Right renal cortex interstitium (tissue), 3 donors: ENCODE measurements at places on chromosomes 2 and 18. TPM values are rescaled to one million over a fixed set of nuclear protein-coding genes. Genes with fewer than 3 reads are reported as not detected.

DNA sequence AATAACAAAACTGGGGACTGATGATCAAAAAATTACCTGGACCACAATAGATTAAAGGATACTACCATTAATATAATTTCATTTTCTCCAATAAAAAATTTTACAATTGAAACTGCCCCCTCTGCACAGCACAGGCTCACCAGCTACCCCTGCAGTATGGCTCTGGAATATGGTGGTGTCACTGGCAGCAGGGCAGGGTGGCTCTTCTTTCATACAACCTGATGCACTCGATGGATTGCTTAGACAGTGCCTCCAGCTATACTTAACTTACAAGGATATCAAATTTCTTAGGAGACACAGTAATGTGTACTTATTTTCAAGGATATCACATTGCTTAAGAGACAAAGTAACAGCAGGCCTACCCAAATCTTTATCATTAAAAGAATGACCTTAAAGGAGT lies 124.0 kb downstream of the PRELID3A start:
- DNase-seq, result no peak

- DNase-seq, result no peak
Observed at GRCh38 chr2:232534940-232535651, 4.4 kb upstream of the CHRNG start.

DNA sequence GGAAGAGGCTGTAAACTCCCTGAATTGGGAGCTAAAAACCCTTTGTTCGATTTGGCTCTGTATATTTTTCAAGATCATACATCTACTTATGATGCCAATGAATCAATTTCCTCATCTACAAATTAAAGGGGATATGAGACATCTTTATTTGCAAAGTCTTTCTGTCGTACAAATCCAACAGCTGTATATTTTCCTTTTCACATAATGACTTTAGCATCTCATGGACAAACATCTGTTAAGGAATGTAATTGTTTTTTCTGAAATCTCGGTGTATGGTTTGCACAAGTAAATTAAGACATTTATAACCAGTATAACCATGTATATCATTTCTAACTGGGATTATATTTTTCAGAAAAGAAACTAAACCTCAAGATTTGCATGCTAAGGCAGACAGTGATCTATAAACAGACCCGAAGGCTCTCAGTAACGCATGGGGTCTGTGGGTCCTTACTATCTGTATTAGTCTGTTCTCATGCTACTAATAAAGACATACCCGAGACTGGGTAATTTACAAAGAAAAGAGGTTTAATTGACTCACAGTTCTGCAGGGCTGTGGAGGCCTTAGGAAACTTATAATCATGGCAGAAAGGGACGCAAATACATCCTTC lies 130.8 kb downstream of the SLC8A1 start:
- DNase-seq, result no peak

The HMSD gene
- polyA plus RNA-seq, result 2.2 TPM

DNA sequence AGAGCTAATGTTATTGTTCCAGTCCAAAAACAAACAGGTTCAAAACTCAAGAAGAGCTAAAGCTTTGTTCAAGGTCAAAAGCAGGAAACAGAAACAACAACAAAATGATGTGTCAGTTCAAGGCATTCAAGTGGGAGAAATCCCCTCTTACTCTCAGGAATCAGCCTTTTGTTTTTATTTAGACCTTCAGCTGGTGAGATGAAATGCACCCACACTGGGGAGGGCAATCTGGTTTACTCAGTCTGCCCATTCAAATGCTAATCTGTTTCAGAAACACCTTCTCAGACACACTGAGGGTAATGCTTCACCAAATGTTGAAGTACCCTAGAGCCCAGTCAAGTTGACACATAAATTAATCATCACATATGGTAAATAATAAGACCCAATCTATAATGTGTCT lies 150.6 kb downstream of the TMX3 start:
- DNase-seq, result no peak
